ENCODE measurements at places on chromosomes 13 and 19. TPM values are rescaled to one million over a fixed set of nuclear protein-coding genes. Genes with fewer than 3 reads are reported as not detected.

GRCh38 chr13:85528491-85529217, 270.6 kb downstream of the SLITRK6 start:
- H3K4me3 ChIP-seq: no peak overlapping the region
- no peak overlapping the region for H3K27ac ChIP-seq
- no peaks in the 10 kb centered on the region for H3K4me1 ChIP-seq
- H3K27me3 ChIP-seq: no peaks in the 10 kb centered on the region

DNA sequence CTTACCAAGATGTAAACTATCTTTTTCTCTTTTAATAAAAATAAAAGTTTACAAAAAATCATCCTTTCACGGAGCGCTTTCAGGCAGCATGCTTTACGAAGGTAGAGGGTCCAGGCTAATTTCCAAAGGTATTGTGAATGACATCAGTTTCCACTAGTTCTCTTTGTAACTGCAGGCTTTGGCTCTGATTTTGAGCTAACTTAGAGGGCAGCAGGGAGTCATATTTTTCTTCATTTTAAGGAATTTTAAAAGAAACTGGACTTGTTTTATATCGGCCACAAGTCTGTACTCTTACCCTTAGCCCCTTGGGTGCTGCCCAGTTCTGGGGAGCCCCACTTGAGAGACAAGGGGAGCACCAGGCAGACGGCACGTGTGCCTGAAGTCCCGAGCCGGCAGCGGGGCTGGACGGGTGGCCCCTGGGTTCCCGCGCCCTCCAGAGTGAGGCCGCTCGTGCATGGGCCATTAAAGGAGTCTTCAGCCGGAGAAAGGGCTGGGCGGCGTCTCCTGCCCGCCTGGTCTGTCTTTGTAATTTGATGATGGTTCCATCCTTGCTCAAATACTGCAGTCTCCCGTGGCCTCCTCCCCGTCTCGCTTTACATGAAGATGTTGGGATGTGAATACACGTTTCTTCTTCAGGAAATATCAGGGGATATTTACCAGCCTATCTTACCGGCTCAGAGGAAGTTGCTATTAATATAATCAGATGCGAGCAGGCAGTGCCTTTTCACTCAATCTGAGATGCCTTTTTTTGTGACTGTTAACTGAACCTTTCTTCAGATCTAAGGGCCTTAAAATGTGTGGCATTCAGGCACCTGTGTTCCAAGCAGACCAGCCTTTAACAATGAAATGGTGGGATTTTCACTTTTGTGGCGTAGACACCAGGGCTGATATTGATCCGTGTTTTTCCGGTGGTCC, 67.4 kb downstream of the GGACT start:
- H3K4me1 ChIP-seq: no peaks in the 10 kb centered on the region
- no peaks in the 10 kb centered on the region for H3K36me3 ChIP-seq
- no peak for DNase-seq
- no peaks in the 10 kb centered on the region for H3K27me3 ChIP-seq
- no peak overlapping the region for H3K4me3 ChIP-seq

Gene IGLON5
- total RNA-seq: 1.6 TPM

Gene PTPRH
- 0.14 TPM for total RNA-seq

Gene ABHD17A
- total RNA-seq: 96.8 TPM

Gene FLT1
- total RNA-seq: 12.3 TPM

GRCh38 chr19:13428352-13428751, 77.9 kb downstream of the CACNA1A start:
- no peaks in the 10 kb centered on the region for H3K36me3 ChIP-seq
- no peaks in the 10 kb centered on the region for H3K27me3 ChIP-seq
- no peak for DNase-seq

Gene EXOC3L2
- 2.2 TPM for total RNA-seq

GRCh38 chr13:51643882-51644281, 59.6 kb downstream of the WDFY2 start:
- peaks cover 45% of the 10 kb centered on the region for H3K4me1 ChIP-seq
- DNase-seq: no peak
- no peak overlapping the region for H3K4me3 ChIP-seq
- H3K36me3 ChIP-seq: no peaks in the 10 kb centered on the region
- no peak overlapping the region for H3K27ac ChIP-seq
- H3K27me3 ChIP-seq: no peaks in the 10 kb centered on the region

- no peaks in the 10 kb centered on the region for H3K27me3 ChIP-seq
- no peak overlapping the region for H3K27ac ChIP-seq
- peaks cover 3% of the 10 kb centered on the region for H3K4me1 ChIP-seq
These were observed 14.3 kb upstream of the TM9SF2 start for GRCh38 chr13:99486996-99487395.

- H3K27ac ChIP-seq: no peak within 1 kb of the TSS
- H3K36me3 ChIP-seq: no peaks in the 10 kb centered on the region
- no peak within 1 kb of the TSS for H3K4me3 ChIP-seq
- no peaks in the 10 kb centered on the region for H3K4me1 ChIP-seq
- DNase-seq: no peak
These were observed at the start of gene FUT3 for GRCh38 chr19:5851302-5851701. Gene FUT3, minus strand, starts transcription at chr19:5851449.

DNA sequence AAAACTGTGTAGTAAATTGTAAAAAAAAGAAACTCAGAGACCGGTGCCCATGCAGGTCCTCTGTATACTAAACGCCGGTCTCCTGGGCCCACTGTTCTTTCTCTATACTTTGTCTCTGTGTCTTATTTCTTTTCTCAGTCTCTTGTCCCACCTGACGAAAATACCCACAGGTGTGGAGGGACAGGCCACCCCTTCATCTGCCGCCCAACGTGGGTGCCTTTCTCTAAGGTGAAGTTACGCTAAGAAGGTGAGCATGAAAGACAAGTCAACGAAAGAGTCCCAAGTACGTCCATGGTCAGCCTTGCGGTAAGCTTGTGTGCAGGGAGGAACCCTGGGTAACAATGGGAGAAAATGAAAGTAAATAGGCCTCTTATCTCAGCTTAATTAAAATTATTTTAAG, 48.0 kb upstream of the WASF3 start:
- no peak for DNase-seq
- no peaks in the 10 kb centered on the region for H3K27me3 ChIP-seq
- no peaks in the 10 kb centered on the region for H3K36me3 ChIP-seq

DNA sequence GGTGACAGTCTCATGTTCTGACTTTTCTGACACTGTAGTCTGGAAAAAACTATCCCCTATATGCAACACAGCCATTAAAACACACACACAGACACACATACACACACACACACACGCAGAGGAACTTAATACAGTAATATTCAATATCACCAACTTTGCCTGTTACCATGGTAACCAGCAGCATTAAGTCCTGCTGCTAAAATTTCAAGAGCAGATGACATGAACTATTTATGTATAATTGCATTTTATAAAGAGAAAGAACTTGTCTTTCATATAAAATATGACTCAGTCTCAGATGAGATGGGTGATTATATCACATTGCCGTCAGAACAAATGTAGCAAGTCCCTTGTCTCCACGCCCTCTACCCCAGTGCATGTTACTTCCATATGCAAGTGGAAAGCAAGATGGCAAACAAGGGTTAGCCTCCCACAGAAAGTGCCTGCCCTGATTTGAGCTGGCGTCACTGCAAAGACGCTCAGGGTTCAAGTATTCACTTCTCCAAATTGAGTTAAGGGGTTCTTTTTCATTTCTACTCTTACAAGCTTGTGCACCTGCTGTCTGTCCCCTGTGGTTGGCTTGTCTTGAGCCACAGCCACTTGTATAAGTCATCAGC, 576.8 kb downstream of the UQCRFS1 start:
- no peaks in the 10 kb centered on the region for H3K27me3 ChIP-seq
- no peak for DNase-seq
- H3K4me3 ChIP-seq: no peak overlapping the region
- no peaks in the 10 kb centered on the region for H3K36me3 ChIP-seq
- H3K27ac ChIP-seq: no peak overlapping the region
- no peaks in the 10 kb centered on the region for H3K4me1 ChIP-seq

DNA sequence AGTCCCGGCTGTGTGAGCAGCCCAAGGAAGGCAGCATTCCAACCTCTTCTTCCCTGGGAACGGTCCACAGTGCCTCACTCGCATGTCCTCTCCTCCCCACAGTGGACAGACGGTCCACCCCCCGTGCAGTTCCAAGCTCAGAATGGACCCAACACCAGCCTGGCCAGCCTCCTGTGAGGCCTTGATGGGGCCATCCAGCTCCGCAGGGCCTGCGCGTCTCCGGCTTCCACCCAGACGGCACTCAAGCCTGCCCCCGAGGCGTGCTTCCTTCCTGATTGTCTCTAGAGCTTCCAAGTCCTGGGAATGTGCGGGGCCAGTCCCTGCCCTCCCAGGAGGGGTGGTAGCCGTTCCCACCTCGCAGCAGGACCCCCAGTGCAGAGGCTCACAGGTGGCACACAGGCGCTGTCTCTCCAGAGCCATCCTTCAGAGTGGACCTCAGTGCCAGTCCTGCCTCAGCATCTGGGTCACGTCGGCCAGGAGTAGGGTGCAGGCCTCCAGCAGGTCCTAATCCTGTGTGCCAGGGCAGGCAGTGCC, 35.0 kb downstream of the MAU2 start:
- DNase-seq: no peak
- no peak overlapping the region for H3K27ac ChIP-seq
- peaks cover 59% of the 10 kb centered on the region for H3K36me3 ChIP-seq

Gene SERTAD3
- 12.3 TPM for total RNA-seq

DNA sequence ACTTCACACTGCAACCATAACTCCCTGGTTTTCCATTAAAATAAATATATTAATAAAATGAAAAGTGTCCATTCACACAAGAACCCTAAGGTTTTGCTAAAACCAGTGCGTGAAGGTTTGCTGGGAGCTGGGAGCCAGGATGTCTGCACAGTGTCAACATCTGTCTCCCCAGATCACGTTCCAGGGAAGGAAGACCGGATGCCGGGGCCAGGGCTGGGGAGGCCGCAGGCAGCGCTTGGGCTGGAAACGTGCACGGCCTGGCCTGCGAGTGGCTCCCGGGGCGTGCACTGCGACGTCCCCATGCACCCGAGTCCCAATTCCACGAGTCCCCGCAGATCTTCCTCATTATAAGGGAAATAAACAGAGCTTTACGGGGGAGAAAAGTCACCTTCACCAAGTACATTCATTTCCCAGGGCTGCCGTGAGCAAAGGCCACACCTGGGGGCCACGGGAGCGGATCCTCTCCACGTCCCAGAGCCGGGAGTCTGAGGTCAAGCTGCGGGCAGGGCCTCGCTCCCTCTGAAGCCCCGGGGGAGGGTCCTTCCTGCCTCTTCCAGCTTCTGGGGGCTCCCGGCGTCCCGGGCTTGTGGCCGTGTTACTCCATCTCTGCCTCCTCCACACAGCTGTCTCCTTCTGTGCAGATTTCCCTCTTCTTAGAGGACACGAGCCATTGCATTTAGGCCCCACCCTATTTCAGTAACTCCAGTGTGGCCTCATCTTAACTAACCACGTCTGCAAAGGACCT, 12.8 kb downstream of the SHC2 start:
- no peaks in the 10 kb centered on the region for H3K4me1 ChIP-seq
- no peak overlapping the region for H3K27ac ChIP-seq
- no peaks in the 10 kb centered on the region for H3K27me3 ChIP-seq
- no peak for DNase-seq

GRCh38 chr13:105410602-105411001, 1124.9 kb downstream of the EFNB2 start:
- H3K4me3 ChIP-seq: no peak overlapping the region
- no peak for DNase-seq
- no peak overlapping the region for H3K27ac ChIP-seq
- H3K36me3 ChIP-seq: no peaks in the 10 kb centered on the region
- no peaks in the 10 kb centered on the region for H3K27me3 ChIP-seq
- no peaks in the 10 kb centered on the region for H3K4me1 ChIP-seq

Gene PNMA8C
- total RNA-seq: 5.2 TPM

DNA sequence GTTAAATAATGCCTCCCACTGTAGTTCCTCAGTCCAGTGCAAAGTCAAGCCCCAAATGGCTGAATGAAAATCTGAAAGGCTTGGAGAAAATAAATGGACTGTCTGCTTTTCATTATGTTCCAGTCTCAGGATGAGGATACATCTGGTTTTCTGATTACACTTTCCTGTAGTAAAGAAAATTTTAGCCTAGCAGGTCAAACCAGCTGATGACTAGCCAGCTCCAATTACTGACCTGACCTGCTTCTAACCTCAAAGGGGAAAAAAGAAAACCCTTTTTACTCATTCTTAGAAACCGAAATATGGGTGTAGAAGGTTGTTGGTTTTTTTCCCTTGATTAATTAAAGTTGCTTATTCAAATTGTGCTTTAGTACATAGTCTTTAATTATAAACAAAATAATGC, 418.4 kb downstream of the EFNB2 start:
- H3K27ac ChIP-seq: no peak overlapping the region
- H3K4me3 ChIP-seq: no peak overlapping the region
- H3K36me3 ChIP-seq: no peaks in the 10 kb centered on the region
- H3K27me3 ChIP-seq: no peaks in the 10 kb centered on the region

DNA sequence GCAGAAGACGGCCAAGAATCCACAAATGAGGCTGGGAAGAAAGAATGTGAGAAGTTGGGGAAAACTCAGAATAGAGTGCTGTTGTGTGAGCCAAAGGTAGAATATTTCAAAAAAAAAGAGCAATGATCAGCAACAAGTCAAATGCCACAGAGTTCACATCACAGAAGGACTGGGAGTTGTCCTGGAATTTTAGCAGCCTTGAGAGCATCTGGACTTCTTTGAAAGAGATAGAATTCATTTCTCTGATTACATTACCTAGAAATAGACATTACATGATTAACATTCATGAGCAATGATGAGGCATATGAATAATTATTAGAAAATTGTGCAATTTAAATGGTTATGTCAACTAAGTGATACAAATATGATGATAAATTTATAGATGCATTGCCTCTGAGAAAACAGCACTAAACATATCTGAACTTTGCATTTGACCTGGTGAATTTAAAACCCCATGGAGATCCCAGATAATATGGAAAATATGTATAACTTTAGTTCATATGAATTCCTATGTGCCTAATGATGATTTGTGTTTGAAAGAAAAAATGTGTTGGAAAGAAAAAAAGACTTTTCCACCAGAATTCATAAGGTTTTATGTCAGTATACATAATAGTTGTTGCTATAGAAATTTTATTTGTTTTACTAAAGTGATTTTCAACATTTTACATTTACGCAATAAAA, 186.2 kb downstream of the POSTN start:
- no peak for DNase-seq
- no peaks in the 10 kb centered on the region for H3K27me3 ChIP-seq
- no peak overlapping the region for H3K4me3 ChIP-seq
- H3K4me1 ChIP-seq: no peaks in the 10 kb centered on the region
- H3K36me3 ChIP-seq: no peaks in the 10 kb centered on the region
- H3K27ac ChIP-seq: no peak overlapping the region

DNA sequence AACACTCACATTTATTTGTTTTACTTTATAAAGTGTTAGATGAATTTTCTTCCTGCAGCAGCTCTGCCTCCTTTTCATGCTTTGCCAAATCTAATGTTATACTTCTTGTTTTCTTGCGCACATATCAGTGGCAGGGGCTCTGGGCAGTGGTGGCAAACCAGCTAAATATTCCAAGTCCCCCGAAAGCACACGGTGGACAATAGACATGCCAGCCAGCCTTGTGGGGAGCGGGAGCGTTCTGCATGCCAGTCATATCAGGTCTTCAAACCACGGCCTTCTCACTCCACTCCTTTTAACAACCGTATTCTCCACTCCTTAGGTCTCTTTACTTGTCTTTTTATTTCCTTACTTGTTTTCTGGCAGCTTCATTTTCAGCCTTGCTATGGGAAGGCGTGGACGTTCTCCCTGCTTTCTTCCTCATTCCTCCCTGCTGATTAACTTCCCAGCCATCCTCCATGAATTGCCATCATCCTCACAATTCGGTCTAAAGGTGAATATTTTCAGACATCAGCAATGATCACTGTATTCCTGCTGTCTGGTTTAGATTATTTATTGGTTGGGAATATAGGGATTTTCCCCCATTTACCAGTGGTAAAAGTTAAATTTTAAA, 77.1 kb upstream of the WASF3 start:
- H3K36me3 ChIP-seq: no peaks in the 10 kb centered on the region
- H3K4me1 ChIP-seq: no peaks in the 10 kb centered on the region
- H3K27me3 ChIP-seq: no peaks in the 10 kb centered on the region
- no peak overlapping the region for H3K27ac ChIP-seq

Gene NLRP9
- not detected for total RNA-seq
